Activated CD4-positive, CD25-positive, alpha-beta regulatory T cell treated with anti-CD3 and anti-CD28 coated beads, Interleukin-2, amount 50 U/mL, for 24 hours (primary cell): ENCODE measurements at places on chromosomes 1 and 21.

DNA sequence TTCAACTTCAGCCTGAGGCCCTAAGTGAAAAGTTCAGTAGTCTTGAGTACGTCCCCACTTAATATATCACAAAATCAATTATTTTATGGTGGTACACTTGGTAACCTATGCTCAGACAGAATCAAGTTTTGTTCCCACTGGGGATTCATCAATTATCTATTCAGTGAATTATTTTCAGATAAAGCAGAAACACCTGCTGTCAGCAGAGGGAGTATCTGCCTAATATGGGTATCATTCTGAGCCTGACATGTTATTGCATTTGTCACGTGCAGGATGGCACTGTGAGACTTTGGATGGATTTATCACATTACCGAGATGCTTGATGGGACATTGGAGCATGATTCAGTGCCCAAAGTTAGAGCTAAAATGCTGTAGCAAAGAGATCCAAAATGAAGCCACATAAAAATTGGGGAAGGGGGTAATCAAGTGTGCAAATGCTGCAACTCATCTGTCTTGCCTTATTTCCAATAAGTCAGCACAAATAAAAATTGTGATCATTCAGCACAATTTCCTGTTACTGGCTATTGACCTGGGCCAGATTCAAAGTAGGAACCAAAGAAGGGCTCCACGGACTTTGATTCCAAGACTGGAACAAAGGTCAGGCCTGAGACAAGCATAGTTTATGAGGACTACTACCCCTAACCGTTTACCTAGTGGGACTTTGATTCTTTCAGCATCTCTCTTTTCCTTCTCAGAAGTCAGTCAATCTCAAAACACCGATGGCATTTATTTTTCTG is 657.6 kb downstream of the LMO4 start:
- no peak for ATAC-seq

DNA sequence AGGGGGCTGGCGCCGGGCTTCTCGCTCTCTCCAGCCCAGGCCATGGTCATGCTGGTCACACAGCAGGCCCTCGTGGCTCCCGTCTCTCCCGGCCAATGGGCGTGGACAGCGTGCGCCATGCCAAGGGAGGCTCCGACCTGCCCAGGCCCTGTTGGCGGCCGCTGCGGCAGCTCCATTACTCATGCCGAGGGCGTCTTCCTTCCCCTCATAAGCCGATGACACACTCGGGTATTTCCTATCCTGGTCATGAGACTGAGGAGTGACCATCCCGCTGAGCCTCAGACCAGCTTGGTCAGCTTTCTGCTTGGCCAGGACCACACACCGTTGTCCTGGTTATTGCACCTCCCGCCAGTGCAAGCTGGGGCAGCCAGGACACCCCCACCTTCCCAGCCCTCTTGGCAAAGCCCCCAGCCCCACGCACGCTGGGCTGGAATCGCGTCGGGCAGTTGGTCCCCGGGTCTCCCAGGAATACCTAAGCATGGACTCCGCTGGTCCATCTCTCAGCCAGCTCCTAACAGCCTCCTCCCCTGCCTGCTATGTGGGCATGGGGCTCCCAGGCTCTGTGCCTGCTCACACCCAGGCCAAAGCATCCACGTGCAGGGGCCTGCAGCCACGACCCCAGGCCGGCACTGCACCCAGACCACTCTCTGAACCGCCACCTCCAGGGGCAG is 49.8 kb downstream of the ARHGEF16 start:
- no peak for ATAC-seq

DNA sequence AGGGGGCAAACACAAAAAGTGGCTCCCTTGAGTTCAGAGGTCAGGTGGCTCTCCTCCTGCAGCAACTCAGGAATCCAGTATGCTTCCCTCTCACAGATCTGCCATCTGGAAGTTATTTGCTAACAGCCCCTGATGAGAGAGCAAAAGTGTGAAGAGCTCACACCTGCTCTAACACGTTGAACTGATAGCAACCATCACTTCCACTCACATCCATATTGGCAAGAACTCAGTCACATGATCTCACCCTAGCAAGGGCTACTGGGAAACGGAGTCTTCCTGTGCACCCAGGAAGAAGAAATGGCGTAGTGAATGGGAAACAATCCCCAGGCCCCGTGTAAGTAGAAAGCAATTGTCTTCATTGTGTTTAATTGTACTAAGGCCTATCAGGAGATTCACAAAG is 20.7 kb upstream of the SLC45A1 start:
- no peak for ATAC-seq

DNA sequence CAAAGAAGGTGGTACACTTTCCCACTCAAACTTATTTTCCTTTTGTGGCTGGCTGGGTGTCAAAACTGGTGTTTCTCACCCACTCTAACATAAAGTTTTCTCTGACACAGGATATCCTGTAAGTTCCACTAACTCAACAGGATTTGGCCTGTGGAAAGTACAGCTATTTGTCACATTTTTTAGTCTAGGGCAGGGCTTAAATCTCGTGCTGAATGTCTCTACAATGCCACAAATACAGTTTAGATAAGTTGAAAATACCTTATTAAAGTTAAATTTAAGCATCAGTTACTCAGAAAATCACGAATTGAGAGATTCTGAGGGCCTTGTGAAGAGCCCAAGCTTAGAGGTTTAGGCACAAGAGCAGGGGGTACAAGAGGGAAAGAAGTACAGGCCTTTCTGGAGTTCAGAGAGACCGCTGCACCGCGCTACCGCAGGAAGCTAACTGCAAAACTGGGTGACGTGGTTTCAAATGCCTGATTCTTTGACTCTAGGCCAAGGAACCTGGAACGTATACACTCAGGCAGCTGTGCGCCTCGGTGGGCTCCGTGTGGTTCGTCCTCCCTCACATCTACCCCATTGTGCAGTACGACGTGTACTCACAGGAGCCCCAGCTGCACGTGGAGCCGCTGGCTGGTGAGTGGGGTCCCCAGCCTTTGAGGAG is 23.4 kb upstream of the PWP2 start:
- peak; percentile 81 for ATAC-seq

- peak; percentile 39 for ATAC-seq
Observed at GRCh38 chr1:89757532-89757931, 63.3 kb upstream of the LRRC8D start.

- no peak for ATAC-seq
Observed at GRCh38 chr1:85062425-85063026, 14.2 kb upstream of the MCOLN3 start.

DNA sequence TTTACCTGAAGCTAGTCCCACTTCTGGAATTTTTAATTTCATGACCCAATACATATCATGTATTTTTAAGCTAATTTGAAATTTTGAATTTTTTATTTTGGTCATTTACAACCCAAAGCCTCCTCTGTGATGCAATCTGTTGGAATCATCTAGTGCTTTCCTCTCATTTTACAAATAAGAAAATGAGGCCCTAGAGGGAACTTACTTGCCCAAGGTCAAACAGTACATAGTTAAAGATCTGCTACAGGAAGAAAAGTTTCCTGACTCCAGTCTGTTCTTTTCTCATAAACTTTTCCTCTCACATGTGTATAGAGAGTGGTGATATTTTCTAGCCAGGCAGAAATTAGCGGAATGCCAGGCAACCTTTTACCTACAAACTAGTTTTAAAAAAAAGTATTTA is 59.3 kb upstream of the DPT start:
- ATAC-seq = no peak

- ATAC-seq = no peak
Observed at GRCh38 chr1:242448910-242449645, 75.4 kb downstream of the PLD5 start.

DNA sequence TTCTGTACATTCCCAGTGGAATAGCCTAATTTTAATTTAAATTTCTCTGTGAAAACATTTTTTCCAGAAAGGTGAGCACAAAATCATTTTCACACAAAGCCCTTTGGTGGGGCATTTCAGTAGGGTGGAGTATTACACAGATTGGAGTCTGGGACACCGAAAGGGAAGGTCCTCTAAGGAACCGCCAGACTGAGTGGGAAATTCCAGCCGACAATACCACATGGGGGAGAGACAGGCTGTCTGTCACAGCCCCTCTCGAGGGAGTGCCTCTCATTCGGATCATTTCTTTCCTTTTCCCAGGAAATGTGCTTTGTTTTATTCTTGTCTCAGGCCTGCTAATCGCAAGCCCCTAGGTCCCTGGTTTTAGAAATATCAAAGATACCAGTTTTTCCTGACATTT is 150.6 kb upstream of the HOOK1 start:
- ATAC-seq = no peak

GRCh38 chr1:61182049-61182448 is 99.7 kb downstream of the NFIA start:
- no peak for ATAC-seq

DNA sequence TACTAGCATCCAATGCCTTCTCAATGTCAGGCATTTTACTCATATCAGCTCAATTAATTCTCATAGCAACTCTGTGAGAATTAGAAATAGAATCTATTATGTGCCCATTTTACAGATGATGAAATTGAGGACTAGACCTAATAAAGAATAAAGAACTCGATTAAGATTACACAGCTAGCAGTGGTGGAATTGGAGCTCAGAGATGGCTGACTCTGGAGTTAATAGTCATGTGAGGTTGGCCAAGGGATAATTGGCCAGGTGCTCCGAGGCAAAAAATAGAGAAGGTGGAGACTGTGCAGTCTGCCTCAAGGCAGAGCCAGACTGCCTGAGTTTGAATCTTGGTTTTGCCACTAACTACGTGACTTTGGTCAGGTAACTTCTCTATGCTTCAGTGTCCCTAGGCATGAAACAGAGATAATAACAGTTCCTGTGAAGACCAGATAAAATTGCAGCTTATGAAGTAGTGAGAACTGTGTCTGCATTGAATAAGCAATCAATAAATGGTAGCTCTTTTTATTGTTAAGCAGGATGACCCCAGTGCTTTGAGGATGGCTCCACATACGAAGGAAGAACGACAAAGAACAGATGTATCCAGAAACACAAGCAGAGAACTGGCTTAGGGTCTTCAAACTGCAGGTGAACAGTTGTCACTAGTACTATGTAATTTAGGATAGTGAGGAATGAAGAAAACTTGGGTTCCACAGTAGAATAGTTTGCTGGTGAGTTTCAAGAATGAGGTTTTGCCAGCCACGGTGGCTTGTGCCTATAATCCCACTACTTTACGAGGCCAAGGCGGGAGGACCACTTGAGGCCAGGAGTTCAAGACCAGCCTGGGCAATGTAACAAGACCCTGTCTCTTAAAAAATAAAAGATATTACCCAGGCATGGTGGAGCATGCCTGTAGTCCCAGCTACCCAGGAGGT is 6.9 kb upstream of the CCSAP start:
- ATAC-seq = no peak

DNA sequence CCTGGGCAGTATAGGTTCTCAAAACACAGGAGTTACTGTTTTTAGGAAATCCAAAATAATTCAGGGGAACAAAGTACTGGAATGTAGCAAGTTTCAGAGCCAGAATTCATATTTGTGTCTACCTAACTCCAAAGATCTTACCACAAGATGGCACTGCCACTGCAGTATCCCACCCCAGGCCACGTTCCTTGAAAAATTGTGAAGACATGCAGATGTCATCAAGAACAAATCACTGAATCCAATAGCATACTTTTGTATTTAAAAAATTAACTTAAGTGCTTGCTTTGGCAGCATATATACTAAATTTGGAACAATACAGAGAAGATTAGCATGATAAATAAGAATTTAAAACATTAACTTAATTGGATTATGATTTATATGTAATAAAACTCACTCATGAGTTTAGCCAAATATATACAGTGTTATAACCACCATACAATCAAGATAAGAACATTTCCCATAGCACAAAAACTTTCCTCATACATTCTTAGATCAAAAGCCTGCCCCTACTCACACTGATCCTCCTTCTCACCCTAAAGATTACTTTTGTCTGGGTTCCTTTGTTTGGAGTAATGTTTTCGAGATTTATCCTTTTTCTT is 209.9 kb downstream of the FAF1 start:
- no peak for ATAC-seq

DNA sequence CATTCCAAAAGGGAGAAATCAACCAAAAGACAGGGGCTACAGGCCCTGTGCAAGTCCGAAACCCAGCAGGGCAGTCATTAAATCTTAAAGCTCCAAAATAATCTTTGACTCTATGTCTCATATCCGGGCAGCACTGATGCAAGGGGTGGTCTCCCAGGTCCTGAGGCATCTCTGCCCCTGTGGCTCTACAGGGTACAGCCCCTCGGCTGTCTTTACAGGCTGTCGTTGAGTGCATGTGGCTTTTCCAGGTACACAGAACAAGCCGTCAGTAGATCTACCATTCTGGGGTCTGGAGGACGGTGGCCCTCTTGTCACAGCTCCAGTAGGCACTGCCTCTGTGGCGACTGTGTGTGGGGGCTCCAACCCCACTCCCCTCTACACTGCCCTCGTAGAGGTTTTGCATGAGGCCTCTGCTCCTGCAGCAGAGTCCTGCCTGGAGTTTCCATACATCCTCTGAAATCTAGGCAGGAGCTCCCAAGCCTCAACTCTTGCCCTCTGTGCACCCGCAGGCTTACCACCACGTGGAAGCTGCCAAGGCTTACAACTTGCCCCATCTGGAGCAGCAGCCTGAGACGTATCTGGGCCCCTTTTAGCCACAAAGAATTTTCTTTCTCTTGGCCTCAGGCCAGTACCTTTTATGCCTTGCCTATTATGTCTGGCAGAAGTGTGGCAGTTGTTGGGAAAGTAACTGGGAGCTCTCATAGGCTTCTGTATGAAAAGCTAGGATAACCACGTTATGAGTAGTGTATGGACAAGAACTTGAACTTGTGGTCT is 52.5 kb downstream of the POU2F1 start:
- no peak for ATAC-seq

DNA sequence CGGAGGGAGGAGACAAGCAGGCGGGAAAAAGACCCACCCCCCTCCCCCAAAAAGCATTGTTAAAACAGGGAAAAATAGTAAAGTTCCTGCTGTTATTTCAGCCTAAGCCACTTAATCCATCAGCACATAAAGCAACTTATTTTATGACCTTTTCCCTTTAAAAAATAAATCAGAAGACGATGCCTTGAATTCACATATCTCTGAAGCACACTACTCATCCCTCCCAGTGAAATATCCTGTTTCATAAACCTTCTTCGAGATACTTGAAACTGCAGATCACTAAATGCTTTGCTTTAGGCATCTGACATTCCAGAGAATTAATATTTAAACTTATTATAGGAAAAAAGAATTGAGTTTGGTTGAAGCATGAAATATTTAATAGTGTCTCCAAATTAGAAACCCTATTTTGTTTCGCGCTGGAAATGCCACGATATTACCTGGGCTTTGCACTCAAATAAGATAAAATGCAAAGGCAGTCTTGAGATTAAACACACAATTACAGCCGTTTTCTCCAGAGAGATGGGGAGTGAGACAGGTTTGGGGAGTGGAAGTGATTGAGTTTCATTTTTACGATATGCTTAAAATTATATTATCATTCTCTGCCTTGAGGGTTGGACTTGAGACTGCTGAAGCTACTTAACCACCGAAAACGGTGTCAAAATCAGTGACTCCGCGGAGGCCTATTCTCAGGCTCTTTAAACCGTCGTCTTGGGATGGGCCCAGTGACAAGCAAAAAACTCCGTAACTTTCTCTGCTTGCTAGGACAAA is 9.3 kb downstream of the GLIS1 start:
- ATAC-seq = no peak

- peak; percentile 91 for ATAC-seq
Observed at GRCh38 chr1:41728403-41729202, 190.1 kb downstream of the HIVEP3 start.

- no peak for ATAC-seq
Observed at GRCh38 chr1:66535853-66536252, 1.9 kb downstream of the SGIP1 start.

- no peak for ATAC-seq
Observed at GRCh38 chr1:61439234-61439633, 285.7 kb downstream of the TM2D1 start.
